ENCODE measurements at places on chromosomes 11 and 22.

DNA sequence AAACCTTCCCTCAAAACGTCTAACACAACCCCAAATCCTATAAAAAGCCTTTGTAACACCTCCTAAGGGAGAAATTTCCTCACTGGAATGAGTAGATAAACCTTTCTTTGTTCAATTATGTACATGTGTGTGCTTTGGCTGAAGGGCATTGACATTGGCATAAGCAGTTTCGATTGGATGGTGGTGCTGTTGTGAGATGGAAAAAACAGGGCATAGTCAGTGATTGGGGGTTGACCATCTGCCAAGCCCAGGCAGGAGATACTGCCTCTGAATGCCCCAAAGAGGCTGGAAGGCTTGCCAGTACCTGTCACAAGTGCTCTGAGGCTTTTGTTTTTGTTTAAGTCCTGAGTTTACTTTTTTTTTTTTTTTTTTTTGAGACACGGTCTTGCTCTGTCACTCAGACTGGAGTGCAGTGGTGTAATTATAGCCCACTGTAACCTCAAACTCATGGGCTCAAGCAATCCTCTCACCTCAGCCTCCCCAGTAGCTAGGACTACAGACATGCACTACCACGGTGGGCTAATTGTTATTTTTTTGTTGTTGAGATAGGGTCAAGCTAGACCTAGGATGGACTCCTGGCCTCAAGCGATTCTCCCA lies 1.2 kb upstream of the CCDC117 start:
- no peak for DNase-seq

DNA sequence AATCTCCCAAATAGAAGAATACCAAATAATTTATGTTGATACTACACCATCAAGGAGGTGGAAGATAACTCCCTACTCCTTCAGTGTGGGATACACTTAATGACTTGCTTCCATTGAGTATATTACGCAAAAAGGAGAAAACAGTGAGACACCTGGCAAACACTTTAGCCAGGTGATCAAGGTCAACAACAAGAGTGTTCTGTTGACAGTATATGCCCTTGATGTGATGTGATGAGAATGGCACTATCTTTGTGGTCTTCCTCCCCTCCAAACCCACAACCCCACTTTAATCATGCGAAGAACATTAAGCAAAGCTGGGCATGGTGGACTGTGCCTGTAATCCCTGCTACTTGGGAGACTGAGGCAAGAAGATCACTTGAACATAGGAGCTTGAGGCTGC lies 26.0 kb downstream of the MAPK1 start:
- no peak for DNase-seq

GRCh38 chr11:73939096-73939495 lies 11.7 kb upstream of the DNAJB13 start:
- no peak for DNase-seq

GRCh38 chr22:30414525-30415047 lies 11.0 kb upstream of the MTFP1 start:
- DNase-seq: no peak

GRCh38 chr22:35229865-35230264 lies 27.4 kb upstream of the HMGXB4 start:
- no peak for DNase-seq

DNA sequence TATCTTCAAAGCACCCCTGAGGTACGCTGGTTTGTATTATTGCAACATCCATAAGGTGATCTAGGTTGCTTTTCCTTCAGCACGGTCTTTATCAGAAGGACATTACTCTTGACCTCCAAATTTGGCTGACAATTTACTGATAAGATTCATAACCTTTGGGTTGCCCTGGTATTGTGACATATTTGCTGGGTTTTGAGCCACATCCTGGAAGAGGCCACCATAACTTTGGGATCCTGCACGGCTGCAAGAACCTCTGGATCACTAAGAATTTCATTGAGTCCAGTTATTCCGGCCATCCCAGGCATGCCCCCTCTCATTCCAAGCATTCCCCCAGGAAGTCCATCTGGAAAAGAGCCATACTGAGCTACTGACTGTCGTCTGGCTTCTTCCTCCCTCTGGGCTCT lies 6.5 kb upstream of the PLET1 start:
- no peak for DNase-seq

- DNase-seq: no peak
Observed at GRCh38 chr11:131504199-131504949, 134.0 kb downstream of the NTM start.

GRCh38 chr22:28977481-28977971 lies 84.1 kb downstream of the C22orf31 start:
- no peak for DNase-seq
